NCI-H2029 (cell line): ENCODE measurements at places on chromosomes 3 and 15.

DNA sequence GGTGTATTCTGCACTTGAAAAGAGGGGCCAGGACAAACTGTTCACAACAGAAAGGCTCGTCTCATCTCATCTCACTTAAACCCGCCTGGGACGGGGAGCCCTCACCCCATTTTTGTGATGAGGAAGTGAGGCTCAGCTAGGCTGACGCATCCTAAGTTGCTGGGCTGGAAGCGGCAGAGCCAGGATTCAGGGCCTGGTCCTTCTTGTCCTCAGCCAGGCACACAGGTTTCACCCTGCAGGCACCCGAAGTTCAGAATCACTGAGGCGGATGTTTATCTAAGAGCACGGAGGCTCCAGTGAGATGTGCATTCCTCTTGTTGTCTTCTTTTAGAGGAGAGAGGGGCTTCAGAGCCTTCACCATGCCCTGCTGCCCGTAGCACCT, 51.1 kb upstream of the PLXNA1 start:
- DNase-seq = no peak

GRCh38 chr15:55195996-55196395, 745 bp downstream of the RSL24D1 start:
- no peak for DNase-seq

DNA sequence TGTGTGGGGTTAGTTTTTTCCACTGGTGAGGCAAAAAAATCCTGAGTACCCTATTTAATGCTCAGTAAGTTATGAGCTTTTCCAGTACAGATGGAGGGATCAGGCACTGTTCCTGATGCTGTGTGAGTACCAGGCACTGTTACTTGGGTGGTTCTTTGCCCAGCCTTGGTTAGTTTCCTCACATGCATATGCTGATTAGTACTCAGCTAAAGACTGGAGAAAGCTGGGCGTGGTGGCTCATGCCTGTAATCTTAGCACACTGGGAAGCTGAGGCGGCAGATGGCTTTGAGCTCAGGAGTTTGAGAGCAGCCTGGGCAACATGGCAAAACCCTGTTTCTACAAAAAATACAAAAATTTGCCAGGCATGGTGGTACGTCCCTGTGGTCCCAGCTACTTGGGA, 210.3 kb upstream of the SGO1 start:
- DNase-seq = no peak

- no peak for DNase-seq
These were observed 94.6 kb downstream of the FOXP1 start for GRCh38 chr3:71488882-71489281.

DNA sequence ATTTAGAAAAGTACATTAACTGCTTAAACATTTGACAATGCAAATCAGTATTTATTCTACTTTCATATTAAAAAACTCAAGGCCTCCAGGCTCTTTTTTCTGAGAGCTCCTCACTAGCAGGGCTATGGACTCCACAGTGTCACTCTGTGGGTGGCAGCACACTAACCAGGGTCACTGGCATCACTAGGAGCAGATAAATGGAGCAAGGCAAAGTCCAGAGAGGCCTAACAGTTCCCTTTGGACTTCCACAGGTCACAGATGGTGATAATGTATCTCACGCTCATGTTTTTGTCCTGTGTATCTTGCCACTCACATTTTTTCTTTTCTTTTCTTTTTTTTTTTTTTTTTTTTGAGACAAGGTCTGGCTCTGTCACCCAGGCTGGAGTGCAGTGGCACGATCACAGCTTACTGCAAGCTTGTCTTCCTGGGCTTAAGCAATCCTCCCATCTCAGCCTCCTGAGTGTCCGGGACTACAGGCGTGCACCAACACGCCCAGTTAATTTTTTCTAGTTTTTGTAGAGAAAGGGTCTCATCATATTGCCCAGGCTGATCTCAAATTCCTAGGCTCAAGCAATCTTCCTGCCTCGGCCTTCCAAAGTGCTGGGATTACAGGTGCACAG, 7.8 kb downstream of the SPG21 start:
- no peak for DNase-seq
